Endodermal cell (in vitro differentiated cells): ENCODE measurements at places on chromosomes 1 and 21. TPM values are rescaled to one million over a fixed set of nuclear protein-coding genes. Genes with fewer than 3 reads are reported as not detected.

The MATN1 gene
- 0.18 TPM in 1 of 2 replicates, not detected in the other for total RNA-seq

DNA sequence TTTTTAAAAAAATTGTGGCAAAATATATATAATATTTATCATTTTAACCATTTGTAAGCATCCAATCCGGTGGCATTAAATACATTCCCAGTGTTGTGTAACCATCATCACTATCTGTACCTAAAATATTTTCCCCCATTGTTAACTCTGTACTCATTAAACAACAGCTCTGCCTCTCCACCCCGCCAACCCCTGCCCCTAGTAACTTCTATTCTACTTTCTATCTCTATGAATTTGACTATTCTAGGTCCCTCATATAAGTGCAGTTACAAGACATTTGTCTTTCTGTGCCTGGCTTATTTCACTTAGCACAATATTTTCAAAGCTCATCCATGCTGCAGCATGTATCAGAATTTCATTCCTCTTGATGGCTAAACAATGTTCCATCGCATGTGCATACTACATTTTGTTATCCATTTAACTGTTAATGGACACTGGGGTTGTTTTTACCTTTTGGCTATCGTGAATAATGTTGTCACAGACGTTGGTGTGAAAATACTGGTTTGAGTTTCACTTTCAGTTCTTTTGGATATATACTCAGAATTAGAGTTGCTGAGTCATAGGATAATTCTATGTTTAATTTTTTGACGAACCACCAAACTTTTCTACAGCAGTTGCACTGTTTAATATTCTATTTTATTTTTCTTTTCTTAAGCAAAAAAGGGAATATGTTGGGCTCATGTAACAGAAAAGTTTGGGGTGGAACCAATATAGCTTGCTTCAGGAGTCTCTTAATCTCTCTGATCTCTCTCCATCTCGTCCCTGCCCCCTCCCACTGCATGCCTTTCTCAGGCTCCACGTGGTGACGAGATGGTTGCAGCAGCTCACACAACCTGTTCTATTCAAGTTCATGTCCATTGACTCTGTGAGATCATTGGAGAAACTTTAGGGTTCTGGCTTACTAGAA, 25.2 kb upstream of the RCAN1 start:
- H3K27me3 ChIP-seq, result no peaks in the 10 kb centered on the region
- no peak overlapping the region for H3K4me3 ChIP-seq
- no peak for DNase-seq
- no peaks in the 10 kb centered on the region for H3K4me1 ChIP-seq
- H3K36me3 ChIP-seq, result no peaks in the 10 kb centered on the region

The MEX3A gene
- total RNA-seq, result 86.4 to 103 TPM (median 91.8 TPM) in 3 replicates

The MX2 gene
- 1.2 and 1.6 TPM in 2 replicates for total RNA-seq

The SUSD4 gene
- total RNA-seq, result 0.88 and 0.92 TPM in 2 replicates

- H3K36me3 ChIP-seq, result peaks cover 46% of the 10 kb centered on the region
- no peak for DNase-seq
- H3K4me3 ChIP-seq, result peak overlapping the region; percentile 93
- peak overlapping the region; percentile 74 for H3K27ac ChIP-seq
- peaks cover 13% of the 10 kb centered on the region for H3K4me1 ChIP-seq
- no peaks in the 10 kb centered on the region for H3K27me3 ChIP-seq
These were observed 552 bp upstream of the ZNF496 start for GRCh38 chr1:247332215-247332622.

GRCh38 chr1:87757676-87758075, 429.0 kb downstream of the LMO4 start:
- H3K4me1 ChIP-seq, result no peaks in the 10 kb centered on the region
- H3K36me3 ChIP-seq, result no peaks in the 10 kb centered on the region
- no peaks in the 10 kb centered on the region for H3K27me3 ChIP-seq
- H3K27ac ChIP-seq, result no peak overlapping the region
- DNase-seq, result no peak
- no peak overlapping the region for H3K4me3 ChIP-seq

The CD5L gene
- not detected in 3 replicates for total RNA-seq

DNA sequence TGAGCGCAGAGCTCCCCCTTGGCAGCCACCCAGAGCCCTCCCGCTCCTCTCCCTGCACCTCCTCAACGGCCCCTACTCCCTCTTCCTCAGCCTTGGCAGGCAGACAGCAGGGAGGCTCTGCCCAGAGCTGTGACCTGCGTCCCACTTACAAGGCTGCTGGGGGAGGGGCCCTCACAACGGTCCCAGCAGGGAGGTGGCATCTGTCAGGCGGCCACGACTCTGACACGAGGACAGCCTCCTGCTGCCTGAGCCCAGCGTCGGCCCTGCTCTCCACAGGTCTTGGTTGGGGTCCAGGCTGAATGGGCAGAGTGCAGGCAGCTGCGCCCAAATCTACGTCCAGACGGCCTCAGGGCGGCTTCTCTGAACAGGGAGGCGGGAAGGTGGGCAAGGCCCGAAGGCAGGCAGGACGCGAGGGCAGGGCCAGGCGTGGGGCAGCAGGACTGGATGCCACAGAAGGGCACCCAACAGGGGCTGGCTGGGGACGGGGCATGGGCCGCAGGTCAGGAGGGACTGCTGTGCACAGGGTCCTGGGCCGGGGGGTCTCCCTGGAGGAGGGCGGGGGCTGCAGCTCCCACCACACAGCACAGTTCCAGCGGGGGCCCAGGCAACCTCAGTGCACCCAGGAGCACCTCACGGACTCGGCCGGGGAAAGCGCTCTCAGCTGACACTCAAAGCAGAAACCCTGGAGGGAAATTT, 7.5 kb downstream of the SLC19A1 start:
- no peak overlapping the region for H3K4me3 ChIP-seq
- H3K27me3 ChIP-seq, result no peaks in the 10 kb centered on the region
- DNase-seq, result peak; percentile 51
- peaks cover 6% of the 10 kb centered on the region for H3K36me3 ChIP-seq
- H3K27ac ChIP-seq, result no peak overlapping the region

The PCNX2 gene
- 34.3 and 39.1 TPM in 2 replicates for total RNA-seq

DNA sequence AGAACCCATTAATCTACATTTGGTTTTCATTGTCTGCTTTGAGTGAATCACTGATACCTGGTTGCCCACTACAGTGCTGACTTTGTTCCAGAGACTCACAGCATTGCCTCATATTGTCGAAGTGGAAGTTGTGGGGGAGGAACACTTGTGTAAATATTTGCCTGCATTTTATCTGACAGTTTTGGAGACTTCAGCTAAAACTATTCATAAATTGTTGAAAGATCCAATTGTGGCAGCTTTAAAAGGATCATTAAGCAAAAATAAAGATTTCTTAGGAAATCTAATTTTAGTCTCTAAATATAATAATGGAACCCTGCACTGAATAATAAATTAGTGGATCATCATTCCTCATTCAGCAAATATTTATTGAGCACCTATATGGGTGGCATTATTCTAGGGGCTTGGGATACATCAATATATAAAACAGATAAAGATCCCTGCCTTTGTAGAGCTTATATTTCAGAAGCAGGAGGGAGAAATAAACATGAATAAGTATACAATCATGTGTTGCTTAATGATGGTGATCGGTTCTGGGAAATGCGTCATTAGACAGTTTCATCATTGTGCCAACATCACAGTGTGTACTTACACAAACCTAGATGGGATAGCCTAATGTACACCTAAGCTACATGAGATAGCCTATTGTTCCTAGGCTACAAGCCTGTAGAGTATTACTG, 73.5 kb downstream of the OSBPL9 start:
- H3K36me3 ChIP-seq, result no peaks in the 10 kb centered on the region
- no peak overlapping the region for H3K27ac ChIP-seq
- peaks cover 12% of the 10 kb centered on the region for H3K4me1 ChIP-seq
- DNase-seq, result no peak

The FBXO2 gene
- total RNA-seq, result 29.6 to 55.3 TPM (median 32.0 TPM) in 3 replicates

The RGS5 gene
- 75.4 and 88.9 TPM in 2 replicates for total RNA-seq

DNA sequence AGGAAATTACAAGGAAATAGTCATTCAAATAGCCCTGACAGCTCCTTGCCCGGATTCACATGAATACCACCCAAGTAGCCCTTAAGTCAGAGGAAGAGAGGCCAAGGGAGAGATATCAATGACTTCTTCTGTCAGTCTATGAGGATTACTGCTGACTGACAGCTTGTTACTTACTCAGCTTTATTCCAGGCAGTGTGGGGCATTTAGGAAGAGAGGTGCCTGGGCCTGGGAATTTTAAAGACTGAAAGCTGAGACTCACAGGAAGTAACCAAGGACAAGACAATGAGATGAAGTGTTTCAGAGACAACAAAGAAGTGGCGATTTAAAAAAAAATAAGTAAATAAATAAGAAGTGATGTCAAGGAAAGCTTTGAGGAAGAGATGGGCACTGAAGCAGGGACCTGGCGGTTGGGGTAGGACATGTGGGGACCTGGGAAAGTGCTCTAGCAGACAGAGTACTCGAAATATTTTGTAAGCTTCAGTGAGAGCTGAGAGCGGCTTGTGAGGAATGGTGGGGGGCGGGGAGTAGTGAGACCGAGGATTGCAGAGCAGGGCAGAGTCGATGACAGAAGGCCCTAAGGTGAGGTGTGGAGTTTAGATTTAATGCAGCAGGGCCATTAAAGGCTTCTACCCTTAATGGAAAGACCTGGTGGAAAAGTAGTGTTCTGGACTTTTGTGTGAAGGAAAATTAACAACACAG, 58.9 kb downstream of the ST3GAL3 start:
- H3K36me3 ChIP-seq, result no peaks in the 10 kb centered on the region
- no peaks in the 10 kb centered on the region for H3K27me3 ChIP-seq
- H3K4me1 ChIP-seq, result peaks cover 19% of the 10 kb centered on the region
- DNase-seq, result peak; percentile 85

The SGIP1 gene
- 7.5 and 9.4 TPM in 2 replicates for total RNA-seq

DNA sequence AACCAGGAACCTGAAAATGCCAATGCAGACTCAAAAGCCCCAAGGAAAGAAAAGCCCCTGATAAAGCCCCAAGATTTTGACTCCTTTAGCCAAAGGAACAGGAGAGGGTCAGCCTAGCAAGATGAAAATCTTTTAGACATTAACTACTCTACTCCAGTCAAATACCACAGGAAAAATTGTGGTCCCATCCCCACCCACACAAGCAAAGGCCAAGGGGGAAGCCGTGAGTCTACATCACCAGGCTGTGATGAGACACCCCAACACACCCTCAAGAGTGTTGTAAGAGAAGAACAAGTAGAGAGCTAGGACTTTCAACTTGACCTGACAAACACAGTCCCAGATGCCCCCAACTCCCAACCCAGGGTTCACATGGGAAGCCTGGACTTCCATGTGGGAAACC, 192.8 kb upstream of the NR5A2 start:
- H3K4me1 ChIP-seq, result no peaks in the 10 kb centered on the region
- H3K27ac ChIP-seq, result no peak overlapping the region
- no peak for DNase-seq
- no peaks in the 10 kb centered on the region for H3K36me3 ChIP-seq
- H3K4me3 ChIP-seq, result no peak overlapping the region

- no peaks in the 10 kb centered on the region for H3K4me1 ChIP-seq
- no peak within 1 kb of the TSS for H3K4me3 ChIP-seq
- H3K27ac ChIP-seq, result no peak within 1 kb of the TSS
- H3K36me3 ChIP-seq, result no peaks in the 10 kb centered on the region
- no peaks in the 10 kb centered on the region for H3K27me3 ChIP-seq
These were observed at the start of gene GBP2 for GRCh38 chr1:89125913-89126580. GBP2 (minus strand) TSS chr1:89126114; CDS start chr1:89121966, 4,148 bp downstream.

DNA sequence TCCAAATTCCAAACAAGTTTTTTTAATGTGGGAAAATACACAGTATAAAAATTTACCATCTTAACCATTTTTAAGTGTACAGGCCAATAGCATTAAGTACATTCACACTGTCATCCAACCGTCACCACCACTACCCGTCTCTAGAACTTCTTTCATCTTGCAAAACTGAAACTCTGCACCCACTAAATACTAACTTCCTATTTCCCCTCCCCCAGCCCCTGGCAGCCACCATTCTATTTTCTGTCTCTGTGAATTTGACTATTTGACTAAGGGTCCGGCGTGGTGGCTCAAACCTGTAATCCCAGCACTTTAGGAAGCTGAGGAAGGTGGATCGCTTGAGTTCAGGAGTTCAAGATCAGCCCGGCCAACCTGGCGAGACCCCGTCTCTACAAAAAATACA, 36.1 kb downstream of the CLSTN1 start:
- no peak overlapping the region for H3K4me3 ChIP-seq
- no peak overlapping the region for H3K27ac ChIP-seq
- no peak for DNase-seq

The ATP1A2 gene
- 1.0 to 3.2 TPM (median 2.9 TPM) in 3 replicates for total RNA-seq

GRCh38 chr1:113146242-113147072, 73.5 kb downstream of the LRIG2 start:
- no peak for DNase-seq
- H3K36me3 ChIP-seq, result no peaks in the 10 kb centered on the region
- H3K4me1 ChIP-seq, result no peaks in the 10 kb centered on the region
- no peak overlapping the region for H3K27ac ChIP-seq
- H3K27me3 ChIP-seq, result no peaks in the 10 kb centered on the region

The TMEM234 gene
- 25.0 and 35.5 TPM in 2 replicates for total RNA-seq

- no peak overlapping the region for H3K27ac ChIP-seq
- no peak overlapping the region for H3K4me3 ChIP-seq
- DNase-seq, result peak; percentile 94
These were observed 24.9 kb upstream of the KCNA2 start for GRCh38 chr1:110630839-110631663.

The NEXN gene
- total RNA-seq, result 5.4 and 5.7 TPM in 2 replicates

The RGS4 gene
- 0.21 to 0.51 TPM in 2 of 3 replicates, not detected in the other for total RNA-seq

- peaks cover 5% of the 10 kb centered on the region for H3K36me3 ChIP-seq
- no peaks in the 10 kb centered on the region for H3K27me3 ChIP-seq
- H3K4me1 ChIP-seq, result no peaks in the 10 kb centered on the region
- no peak overlapping the region for H3K27ac ChIP-seq
- no peak overlapping the region for H3K4me3 ChIP-seq
- DNase-seq, result no peak
These were observed 54.1 kb downstream of the LUZP1 start for GRCh38 chr1:23114424-23115079.

GRCh38 chr1:65756616-65757015, 36.1 kb upstream of the PDE4B start:
- H3K27ac ChIP-seq, result no peak overlapping the region
- H3K27me3 ChIP-seq, result no peaks in the 10 kb centered on the region
- no peak overlapping the region for H3K4me3 ChIP-seq
- no peaks in the 10 kb centered on the region for H3K36me3 ChIP-seq
- no peak for DNase-seq

GRCh38 chr1:177568622-177569021, 397.9 kb downstream of the BRINP2 start:
- DNase-seq, result no peak
- no peak overlapping the region for H3K4me3 ChIP-seq
- H3K36me3 ChIP-seq, result no peaks in the 10 kb centered on the region
- H3K4me1 ChIP-seq, result no peaks in the 10 kb centered on the region

DNA sequence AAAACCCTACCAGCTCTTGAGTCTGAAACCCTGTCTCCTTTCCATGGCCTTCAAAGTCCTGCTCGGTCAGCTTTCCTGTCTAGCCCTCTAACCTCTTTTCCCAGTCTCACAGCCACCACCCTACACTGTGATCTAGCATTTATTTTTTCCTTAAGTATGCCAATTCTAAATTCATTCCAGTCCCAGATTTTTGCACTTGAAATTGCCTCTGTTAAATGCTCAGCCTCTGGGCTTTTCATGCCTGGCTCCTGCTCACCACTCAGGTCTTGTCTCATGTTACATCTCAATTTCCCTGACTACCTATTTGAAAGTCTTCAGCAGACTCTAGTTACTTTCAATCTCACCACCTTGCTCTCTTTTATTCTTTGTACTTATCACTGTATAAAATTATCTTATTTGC, 176.2 kb downstream of the ADGRL4 start:
- no peaks in the 10 kb centered on the region for H3K27me3 ChIP-seq
- H3K36me3 ChIP-seq, result no peaks in the 10 kb centered on the region
- H3K27ac ChIP-seq, result no peak overlapping the region
